Caco-2 (cell line): ENCODE measurements at places on chromosomes 3 and 15.

- DNase-seq: no peak
These were observed 14.8 kb downstream of the TNK2 start for GRCh38 chr3:195893516-195893915.

DNA sequence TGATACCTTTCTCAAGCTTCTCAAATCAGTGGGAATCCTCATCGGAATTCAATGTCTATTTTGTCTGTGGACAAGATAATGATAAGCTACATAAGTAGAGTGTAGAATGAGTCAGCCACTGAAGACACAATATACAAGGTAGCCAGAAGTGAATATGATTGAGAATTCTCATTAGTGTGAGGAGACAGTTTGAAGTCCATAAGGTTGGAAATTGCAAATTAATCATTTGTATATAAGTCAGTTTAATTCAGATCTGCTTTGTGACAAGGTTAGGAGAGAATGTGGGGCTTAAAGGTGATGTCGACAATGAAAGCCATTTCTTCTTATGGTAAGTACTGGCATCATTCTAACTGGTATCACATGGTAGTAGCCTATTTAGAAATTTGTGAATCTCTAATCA is 4.2 kb downstream of the ARPP21 start:
- no peak for DNase-seq

DNA sequence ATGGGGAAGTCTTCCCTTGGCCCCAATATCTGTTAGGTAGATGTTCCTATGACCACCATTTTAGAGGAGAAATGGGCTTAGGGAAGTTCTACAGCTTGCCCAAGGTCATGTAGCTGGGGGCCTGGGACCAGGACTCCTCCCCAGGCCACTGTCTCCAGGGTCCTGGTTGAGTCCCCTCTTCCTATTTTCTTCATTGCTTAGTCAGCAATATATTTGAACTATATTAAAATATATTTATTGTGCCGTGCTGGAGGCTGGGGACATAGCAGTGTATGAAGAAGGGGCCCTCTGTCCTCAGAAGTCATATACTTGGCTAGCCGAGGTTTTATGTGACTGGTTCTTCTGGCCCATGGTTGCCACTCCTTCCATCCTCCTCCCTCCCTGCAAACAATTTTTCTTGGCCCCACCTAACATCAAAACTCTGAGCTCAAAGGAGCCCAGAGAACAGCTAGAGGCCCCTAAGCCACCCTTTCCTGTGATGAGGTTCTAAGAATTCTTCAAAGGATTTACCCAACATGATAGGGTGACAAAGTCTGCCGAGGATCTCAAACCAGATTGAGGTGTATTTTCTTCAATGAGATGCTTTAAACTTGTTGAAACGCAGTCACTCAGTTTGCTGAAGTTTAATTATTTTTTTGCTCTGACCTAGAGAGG is 121.2 kb upstream of the RASGRP1 start:
- no peak for DNase-seq

GRCh38 chr3:23889950-23890349 is 26.8 kb downstream of the NKIRAS1 start:
- no peak for DNase-seq

GRCh38 chr15:96353930-96354730 is 23.6 kb downstream of the NR2F2 start:
- no peak for DNase-seq

GRCh38 chr3:111794711-111795110 is 64.4 kb upstream of the PHLDB2 start:
- DNase-seq: no peak
